Peyer's patch (tissue), 4 donors: ENCODE measurements at places on chromosomes 12 and 14. TPM values are rescaled to one million over a fixed set of nuclear protein-coding genes. Genes with fewer than 3 reads are reported as not detected.
A peak's percentile ranks its signal among the peaks of the same experiment; 100 is the strongest.

CFAP54 gene
- total RNA-seq, result 0.83 TPM

ESRRB gene
- total RNA-seq, result not detected

ARHGDIB gene
- total RNA-seq, result 52.8 TPM

PAN2 gene
- 82.5 TPM for total RNA-seq

FSCB gene
- 0.54 TPM for total RNA-seq

A2M gene
- 97.1 TPM for total RNA-seq

GRCh38 chr12:12560587-12561370 lies 1.9 kb downstream of the DUSP16 start:
- peak overlapping the region; percentile 96 for H3K4me3 ChIP-seq
- H3K27ac ChIP-seq, result peak overlapping the region; percentile 99

DNA sequence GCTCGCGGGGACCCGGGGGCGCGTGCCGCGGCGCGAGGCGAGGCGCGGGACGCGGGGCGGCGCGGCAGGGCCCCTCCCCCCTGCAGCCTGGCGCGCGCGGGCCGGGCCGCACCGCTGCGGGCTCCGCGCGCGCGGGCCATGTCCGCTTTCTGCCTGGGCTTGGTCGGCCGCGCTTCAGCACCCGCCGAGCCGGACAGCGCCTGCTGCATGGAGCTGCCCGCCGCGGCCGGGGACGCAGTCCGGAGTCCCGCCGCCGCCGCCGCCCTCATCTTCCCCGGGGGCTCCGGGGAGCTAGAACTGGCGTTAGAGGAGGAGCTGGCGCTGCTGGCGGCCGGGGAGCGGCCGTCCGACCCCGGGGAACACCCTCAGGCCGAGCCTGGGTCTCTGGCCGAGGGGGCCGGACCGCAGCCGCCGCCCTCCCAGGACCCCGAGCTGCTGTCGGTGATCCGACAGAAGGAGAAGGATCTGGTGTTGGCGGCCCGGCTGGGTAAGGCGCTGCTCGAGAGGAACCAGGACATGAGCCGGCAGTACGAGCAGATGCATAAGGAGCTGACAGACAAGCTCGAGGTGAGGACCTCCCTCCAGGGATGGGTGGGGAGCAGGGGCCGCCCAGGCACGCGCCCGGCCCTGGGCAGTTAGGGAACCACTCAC lies 820 bp downstream of the BICDL1 start:
- peak; percentile 86 for DNase-seq
- peak overlapping the region; percentile 73 for H3K4me3 ChIP-seq
- no peak overlapping the region for H3K27ac ChIP-seq
- no peaks in the 10 kb centered on the region for H3K36me3 ChIP-seq
- H3K4me1 ChIP-seq, result peaks cover 17% of the 10 kb centered on the region

DNA sequence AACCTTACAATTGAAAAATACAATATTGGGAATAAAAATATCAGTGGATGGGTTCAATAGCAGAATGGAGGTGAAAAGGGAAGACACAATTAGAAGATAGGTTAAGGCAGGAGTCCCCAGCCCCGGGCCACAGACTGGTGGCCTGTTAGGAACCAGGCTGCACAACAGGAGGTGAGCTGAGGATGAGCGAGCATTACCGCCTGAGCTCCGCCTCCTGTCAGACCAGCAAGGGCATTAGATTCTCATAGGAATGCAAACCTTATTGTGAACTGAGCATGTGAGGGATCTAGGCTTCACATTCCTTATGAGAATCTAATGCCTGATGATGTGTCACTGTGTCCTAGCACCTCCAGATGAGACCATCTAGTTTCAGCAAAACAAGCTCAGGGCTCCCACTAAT lies 27.3 kb upstream of the ST8SIA1 start:
- no peak overlapping the region for H3K4me3 ChIP-seq
- H3K4me1 ChIP-seq, result no peaks in the 10 kb centered on the region
- H3K27me3 ChIP-seq, result no peaks in the 10 kb centered on the region
- H3K36me3 ChIP-seq, result no peaks in the 10 kb centered on the region
- DNase-seq, result no peak

DNA sequence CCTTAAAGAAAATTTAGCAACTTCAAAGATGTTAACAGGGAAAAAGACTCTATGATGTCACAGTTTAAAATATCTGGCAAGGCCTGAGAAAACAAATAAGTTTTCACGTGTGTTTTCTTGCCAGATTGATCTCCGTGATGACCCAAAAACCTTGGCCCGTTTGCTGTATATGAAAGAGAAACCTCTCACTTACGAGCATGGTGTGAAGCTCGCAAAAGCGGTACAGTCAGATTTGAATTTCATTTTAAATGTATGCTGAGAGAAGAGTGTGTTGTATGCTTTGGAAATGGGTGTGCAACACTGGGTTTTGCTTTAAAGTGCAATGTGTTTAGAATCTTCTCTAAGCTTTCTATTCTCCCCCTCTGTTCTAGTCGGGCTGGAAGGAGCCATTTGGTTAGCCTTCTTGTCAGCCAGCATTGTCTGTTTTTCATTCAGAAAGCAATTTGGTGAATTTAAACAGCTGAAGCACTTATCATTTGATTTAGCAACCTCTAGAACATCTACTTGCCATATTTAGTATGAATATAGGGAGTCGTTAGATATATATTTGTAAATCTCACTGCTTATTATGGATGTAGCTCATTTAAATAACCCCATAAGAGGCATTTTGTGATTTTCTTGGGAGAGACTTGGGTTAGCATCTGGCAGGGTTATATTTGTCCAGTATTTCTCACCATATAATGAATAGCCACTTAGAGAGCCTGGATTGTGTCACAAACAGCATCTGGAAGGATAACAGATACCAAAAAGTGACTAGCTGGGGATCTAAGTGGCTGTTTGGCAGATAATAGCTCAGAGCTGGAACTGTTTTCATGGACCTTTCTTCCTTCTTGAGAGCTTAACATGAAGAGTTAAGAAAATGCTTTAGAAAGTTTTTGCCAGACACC lies 35.5 kb downstream of the GPHB5 start:
- no peaks in the 10 kb centered on the region for H3K4me1 ChIP-seq
- no peak for DNase-seq
- no peak overlapping the region for H3K4me3 ChIP-seq
- H3K36me3 ChIP-seq, result no peaks in the 10 kb centered on the region
- no peak overlapping the region for H3K27ac ChIP-seq
- H3K27me3 ChIP-seq, result no peaks in the 10 kb centered on the region

DNA sequence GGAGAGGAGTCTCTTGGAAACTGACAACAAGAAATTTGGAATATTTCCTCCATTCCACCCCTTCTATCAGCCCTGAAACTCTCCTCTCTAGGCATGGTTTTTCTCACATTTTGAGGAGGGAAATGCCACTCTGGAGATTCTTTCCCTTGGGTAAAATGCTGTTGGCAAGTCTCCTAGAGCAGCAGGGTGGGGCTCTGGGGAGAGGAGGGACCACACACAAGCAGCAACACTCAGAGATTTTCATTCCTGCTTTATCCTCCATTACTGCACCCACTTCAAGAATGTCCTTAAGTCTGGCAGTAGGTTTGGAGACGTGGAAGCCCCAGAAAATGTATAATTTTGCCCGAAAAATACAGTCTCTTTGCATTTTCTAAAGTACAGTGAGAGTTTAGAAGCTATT lies 130.8 kb upstream of the FLRT2 start:
- H3K27me3 ChIP-seq, result no peaks in the 10 kb centered on the region
- no peak overlapping the region for H3K4me3 ChIP-seq
- no peak overlapping the region for H3K27ac ChIP-seq
- no peaks in the 10 kb centered on the region for H3K36me3 ChIP-seq

DNA sequence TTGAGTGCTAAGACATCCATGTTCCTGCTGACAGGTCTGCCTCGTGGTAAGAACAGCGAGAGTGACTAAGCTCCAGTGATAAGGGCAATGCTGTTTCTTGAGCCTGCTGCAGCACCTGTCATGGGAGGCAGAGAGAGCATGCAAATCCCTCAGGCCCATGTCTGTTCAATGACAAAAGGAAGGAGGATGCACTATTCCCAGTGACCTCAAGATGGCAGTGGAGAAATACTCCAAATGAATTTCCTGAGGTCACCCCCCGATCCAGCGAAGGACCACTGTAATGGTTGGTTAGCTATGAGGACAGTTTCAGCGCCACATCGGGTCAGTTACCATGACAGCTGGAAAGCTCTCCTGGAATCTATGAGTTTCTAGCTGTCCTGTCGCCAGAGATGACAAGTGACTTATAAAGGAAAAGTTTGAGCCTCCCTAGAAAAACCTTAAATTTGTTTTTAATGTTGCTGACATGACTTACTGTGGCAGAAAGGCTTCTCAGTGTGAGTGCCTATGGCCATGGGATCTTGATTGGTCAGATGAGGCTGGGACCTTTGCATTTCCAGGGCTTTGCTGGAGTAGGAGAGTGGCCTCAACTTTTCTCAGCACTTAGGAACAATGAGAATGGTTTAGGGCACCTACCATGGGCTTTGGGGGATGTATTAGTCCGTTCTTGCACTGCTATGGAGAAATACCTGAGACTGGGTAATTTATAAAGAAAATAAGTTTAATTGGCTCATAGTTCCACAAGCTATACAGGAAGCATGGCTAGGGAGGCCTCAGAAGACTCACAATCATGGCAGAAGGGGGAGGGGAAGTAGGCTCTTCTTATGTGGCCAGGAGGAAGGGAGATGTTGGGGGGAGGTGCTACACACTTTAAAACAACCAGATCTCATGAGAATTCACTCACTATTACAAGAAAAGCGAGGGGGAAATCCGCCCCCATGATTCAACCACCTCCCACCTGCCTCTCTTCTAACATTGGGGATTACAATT lies 88.0 kb upstream of the TMEM260 start:
- H3K27me3 ChIP-seq, result no peaks in the 10 kb centered on the region
- no peak for DNase-seq
- H3K27ac ChIP-seq, result no peak overlapping the region
- H3K4me3 ChIP-seq, result no peak overlapping the region
- H3K4me1 ChIP-seq, result no peaks in the 10 kb centered on the region
- H3K36me3 ChIP-seq, result no peaks in the 10 kb centered on the region

DNA sequence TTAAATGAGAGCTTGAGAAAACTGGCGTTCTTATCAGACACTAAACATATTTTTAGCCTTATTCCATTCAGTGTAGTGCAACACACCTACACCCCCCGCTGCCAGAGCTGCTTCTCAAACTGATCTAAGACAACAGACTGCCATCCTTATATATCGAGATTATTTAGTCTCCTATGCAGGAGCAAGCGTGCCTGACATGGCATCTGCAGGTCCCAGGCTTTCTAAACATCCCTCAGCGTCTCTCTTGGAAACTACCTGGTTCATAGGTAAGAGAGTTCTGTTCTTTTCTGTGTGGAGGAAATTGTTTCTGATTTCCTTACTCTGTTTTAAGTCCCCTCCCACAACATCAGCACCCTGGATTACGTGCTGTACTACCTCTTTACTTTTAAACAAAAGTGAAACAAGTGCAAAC lies 117.1 kb upstream of the PTPRB start:
- H3K27me3 ChIP-seq, result no peaks in the 10 kb centered on the region
- H3K36me3 ChIP-seq, result no peaks in the 10 kb centered on the region
- DNase-seq, result no peak
- peak overlapping the region; percentile 50 for H3K27ac ChIP-seq
- H3K4me3 ChIP-seq, result peak overlapping the region; percentile 51

DNA sequence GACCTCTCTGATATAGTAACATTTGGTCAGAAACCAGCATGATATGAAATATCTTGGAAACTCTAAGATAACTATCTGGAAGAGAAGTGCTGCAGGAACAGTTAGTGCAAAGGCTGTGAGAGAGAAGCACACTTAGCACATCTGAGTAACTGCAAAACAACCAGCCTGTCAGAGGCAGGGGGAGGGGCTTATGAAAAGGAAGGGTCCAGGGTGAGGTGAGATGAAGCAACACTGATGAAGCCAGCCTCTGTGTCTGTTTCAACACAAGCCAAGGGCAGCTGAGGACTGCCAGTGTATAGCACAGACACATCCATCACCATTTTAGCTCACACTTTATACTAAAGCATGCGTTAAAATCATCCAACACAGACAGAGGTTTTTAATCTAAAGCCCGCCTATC lies 37.4 kb upstream of the OVCH1 start:
- no peak for DNase-seq
- no peak overlapping the region for H3K27ac ChIP-seq
- no peak overlapping the region for H3K4me3 ChIP-seq
- H3K4me1 ChIP-seq, result no peaks in the 10 kb centered on the region
- H3K27me3 ChIP-seq, result no peaks in the 10 kb centered on the region

GRCh38 chr12:90695415-90695814 lies 259.6 kb downstream of the CCER1 start:
- no peaks in the 10 kb centered on the region for H3K36me3 ChIP-seq
- no peak overlapping the region for H3K27ac ChIP-seq
- H3K4me3 ChIP-seq, result no peak overlapping the region
- H3K27me3 ChIP-seq, result no peaks in the 10 kb centered on the region
- DNase-seq, result no peak
